ENCODE measurements at places on chromosomes 13 and 19.
A peak's percentile ranks its signal among the peaks of the same experiment; 100 is the strongest.

GRCh38 chr13:64709079-64709478 is 2521.1 kb downstream of the PCDH9 start:
- DNase-seq: no peak

- DNase-seq: no peak
Observed at GRCh38 chr13:107518780-107519179, 696.6 kb downstream of the LIG4 start.

GRCh38 chr19:14472202-14472938 is 2.8 kb downstream of the PTGER1 start:
- peak; percentile 92 for DNase-seq

DNA sequence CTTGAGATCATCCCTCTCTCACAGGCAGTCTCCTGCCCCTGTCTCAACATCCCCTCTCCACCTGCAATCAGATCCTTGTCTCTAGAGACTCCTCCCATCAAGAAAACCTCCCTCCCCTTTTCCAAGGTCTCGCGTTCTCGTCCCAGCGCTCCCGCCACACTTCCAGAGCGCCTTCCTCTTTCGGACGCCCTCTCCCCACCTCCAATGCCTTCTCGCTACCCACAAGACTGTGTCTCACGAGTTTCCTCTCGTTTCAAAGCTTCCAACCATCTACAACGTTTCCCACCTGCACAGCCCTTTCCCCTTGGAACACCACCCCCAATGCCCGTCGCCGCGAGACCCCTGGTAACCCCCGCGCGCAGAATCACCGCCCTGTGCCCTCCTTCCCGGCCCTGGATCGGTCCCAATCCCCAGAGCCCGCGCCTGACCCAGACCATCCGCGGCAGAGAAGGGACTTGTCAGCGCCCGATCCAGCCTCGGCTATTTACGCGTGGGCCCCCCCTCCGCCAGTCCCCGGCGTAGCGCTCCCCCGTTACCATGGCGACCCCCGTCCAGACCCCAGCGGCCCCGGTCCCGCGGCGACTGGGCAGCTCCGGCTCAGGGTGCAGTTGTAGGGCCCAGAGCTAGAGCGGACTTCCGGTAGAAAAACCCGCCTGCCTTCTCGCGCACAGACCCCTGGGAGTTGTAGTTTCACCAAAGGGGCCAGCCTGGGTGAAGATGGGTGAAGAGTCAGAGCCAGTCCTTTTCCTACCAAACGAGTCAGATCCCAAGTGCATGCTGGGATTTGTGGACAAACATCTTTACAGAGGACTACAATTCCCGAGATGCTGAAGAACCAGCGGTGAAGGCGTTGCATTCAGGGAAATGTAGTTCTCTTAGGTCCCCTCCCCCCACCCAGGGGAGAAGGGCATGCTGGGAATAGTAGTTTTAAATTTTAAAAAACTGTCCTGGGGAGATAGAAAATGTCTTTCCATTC is at the start of gene AP2S1:
Gene AP2S1 (minus strand): TSS at position 619 of the 976 bp plus-strand sequence. CDS start 80 bp downstream, at position 539.
- DNase-seq: peak; percentile 96

- no peak for DNase-seq
Observed at GRCh38 chr19:38388349-38389100, at the start of gene SPRED3. Gene SPRED3 (plus strand): TSS chr19:38388697. CDS start chr19:38390303, 1,606 bp downstream.

DNA sequence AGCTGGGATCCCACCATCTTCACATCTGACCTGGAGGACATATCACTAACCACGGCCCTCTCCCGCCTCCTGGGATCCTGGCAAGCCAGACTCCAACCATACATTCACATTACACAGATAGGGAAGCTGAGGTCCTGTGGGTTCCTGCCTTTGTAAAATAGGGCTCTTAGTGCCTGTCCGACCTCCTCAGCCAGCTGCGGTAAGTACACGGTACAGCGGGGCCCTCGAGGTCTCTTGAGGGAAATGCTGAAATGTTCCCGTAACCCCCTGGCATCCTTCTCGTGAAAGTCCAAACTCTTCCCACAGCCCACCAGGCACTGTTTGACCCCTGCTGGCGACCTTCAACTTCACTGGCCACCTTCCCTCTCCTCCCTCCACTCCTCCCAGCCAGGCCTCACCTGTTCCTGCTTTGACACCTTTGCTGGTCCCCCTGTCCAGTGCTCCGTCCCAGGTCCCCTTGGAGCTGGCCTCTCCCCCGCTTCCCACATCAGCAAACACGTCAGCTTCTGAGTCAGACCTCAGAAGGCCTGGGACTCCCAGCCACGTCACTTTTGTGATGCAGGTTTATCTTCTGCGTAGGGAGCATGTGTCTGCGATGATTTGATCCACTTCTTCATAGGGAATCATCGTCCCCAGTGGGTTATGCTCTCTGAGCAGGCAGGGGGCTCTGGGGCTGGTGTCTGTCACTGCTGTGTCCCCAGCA is 8.8 kb upstream of the GNG7 start:
- no peak for DNase-seq

GRCh38 chr19:58345558-58345957 is 7.7 kb downstream of the A1BG start:
- no peak for DNase-seq

DNA sequence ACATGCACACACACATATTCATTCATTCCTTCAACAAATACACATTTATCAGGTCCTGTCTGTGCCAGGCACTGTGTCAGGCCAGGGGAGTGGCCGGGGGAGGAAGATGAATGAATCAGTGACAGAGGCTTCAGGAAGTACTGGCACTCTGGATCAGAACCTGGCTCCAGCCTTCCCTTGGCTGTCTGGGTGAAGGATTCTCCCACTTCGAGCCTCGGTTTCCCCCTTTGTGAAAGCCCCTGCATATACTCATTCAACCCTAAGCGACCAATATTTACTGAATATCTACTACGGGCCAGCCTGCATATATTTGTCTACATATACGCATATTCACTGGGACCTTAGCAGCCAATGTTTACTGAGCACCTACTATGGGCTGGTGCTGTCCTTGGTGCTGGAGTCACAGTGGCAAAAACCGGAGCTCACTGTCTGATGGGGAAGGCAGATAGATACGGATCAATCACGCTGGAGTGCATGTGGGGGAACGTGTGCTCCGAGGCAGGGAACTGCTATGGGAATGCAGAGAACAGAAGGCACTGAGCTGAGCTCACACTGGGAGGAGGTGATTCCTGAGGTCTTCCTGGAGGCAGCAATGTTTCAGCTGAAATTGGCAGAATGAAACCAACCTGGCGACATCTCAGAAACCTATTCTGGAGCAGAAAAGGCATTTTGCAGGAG is 636 bp upstream of the ZNF579 start:
- DNase-seq: no peak

DNA sequence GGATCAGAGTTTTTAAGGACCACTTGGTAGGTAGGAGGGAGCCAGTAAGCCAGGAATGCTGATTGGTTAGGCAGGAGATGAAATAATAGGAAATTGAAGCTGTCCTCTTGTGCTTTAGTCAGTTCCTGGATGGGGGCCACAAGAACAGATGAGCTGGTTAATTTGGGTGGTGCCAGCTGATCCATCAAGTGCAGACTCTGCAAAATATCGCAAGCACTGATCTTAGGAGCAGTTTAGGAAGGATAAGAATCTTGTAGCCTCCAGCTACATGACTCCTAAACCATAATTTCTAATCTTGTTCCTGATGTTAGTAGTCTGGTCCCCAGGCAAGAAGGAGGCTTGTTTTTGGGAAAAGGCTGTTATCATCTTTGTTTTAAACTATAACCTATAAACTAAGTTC is 117.9 kb upstream of the GPR12 start:
- no peak for DNase-seq

DNA sequence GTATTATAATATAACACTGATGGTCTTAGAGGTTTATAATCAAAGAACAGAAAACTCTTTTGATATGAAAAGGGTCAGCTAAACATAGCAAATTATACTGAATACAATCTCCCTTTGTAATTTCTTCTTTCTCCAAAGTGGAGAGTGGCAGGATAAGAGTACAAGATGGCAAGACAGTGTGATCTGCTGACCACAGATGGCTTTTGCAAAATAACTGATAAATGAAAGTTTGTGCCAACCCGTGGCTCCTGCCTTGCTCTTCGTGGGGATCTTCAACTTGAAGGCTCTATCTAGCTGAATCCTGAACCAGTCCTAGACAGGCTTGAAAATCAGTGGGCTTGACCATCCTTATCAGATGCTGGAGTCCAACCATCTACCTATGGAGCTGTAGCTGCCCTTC is 185.7 kb downstream of the VWA8 start:
- no peak for DNase-seq

- DNase-seq: peak; percentile 13
Observed at GRCh38 chr19:56403261-56403660, 871 bp upstream of the ZNF583 start.

GRCh38 chr13:30676672-30677071 is 58.7 kb upstream of the ALOX5AP start:
- no peak for DNase-seq

Data from GM10248 (cell line).